ENCODE measurements at places on chromosomes 1 and 21.

GRCh38 chr21:30984889-30985288 is 53.4 kb downstream of the KRTAP19-8 start:
- no peak for DNase-seq

GRCh38 chr1:197042676-197043341 is 24.3 kb downstream of the F13B start:
- DNase-seq = no peak

DNA sequence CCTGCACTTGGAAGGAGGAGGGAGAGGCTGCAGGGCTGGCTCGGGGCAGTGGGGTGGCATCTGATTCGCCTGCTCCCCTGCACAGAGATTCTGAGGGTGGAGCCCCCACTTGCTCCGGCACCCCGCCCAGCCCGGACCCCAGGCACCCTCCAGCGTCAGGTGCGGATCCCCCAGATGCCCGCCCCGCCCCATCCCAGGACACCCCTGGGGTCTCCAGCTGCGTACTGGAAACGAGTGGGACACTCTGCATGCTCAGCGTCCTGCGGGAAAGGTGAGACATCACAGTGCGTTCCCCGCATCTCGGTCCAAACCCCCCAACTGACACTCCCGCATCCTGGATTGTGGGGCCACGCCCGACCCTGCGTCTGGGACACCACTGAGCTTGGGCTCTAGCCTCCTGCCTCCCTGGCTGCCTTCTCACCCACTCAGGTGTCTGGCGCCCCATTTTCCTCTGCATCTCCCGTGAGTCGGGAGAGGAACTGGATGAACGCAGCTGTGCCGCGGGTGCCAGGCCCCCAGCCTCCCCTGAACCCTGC is 7.9 kb downstream of the ADAMTSL4 start:
- no peak for DNase-seq

DNA sequence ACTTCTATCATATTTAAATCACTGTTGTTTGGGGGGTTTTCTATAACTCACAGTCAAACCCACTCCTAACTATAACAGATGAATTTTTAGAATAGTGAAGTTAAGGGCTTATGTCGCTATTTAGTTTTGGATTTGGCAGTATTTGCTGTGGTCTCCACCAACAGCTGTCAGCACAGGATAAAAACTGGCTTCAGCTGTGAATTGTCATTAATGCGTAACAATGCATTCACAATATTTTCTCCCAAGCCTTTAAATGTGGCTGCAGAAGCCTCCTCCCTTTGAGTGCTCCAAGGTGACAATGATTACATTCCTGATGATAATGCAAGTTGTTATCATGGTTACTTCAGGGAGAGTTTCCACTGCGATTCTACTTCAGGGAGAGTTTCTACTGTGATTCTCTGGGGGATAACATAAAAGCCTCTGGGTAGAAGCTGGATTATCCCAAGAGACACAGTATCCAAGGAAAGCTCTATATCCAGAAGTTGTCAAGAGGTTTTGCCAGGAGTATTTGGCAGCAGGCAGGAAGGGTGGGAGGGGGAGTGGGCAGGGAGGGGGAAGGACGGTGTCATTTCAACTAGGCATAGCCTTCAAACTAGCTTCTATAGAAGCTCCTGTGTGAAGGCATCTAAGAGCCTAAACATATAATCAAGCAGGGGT is 14.9 kb upstream of the SMIM12 start:
- DNase-seq = no peak

DNA sequence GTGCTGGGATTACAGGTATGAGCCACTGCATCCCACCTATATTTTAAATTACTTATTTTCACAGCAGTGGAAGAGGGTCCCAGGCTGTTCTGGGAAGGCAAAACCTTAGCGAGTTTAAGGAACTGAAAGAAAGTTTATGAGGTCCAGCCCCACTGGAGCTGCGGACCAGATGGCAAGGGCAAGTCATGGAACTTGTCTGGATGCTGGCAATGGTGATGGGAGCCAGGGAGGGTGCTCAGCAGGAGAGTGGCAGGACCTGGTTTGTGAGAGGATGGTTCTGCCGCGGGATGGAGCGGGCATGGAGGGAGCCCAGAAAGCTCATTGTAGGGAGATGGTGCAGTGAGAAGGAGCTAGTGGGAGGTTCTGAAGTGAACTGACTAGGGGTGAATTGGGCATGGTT is 50.6 kb upstream of the SLC45A1 start:
- no peak for DNase-seq

GRCh38 chr1:47627016-47627415 is 189.2 kb downstream of the FOXD2 start:
- no peak for DNase-seq

GRCh38 chr21:41664881-41665765 is 101.7 kb downstream of the RIPK4 start:
- no peak for DNase-seq

GRCh38 chr1:3598522-3599285 is 12.6 kb downstream of the MEGF6 start:
- DNase-seq = no peak

DNA sequence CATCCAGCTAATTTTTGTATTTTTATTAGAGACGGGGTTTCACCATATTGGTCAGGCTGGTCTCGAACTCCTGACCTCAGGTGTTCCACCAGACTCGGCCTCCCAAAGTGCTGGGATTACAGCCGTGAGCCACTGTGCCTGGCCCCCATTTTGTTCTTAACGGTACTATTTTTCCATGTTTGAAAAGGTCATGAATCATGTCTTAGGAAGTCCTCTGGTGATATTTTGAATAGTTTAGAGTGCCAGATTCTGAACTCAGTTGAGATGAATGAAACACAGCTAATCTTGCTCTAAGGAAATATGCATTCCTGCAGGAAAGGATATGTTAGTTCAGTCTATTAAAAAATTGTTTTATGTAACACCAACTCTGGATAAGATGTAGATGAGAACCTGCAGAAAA is 62.6 kb upstream of the ATP2B4 start:
- DNase-seq = no peak

DNA sequence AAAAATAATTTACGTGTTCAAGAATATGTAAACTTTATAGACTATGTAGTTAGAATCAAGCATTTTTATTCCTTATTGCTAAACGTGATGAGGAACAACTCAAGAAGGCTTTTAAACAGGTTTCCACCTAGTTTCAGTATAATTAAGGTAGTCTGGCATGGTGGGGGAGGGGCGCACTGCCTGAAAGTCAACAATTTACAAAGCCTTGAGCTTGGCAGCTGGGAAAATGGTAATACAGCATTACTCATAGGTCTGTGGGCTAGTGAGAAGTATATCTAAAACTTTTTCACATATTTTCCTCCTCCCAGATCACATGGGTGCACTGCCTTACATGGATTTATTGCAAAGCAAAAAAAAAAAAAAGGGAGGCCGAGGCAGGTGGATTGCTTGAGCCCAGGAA is 75.2 kb downstream of the EVI5 start:
- no peak for DNase-seq

- peak; percentile 93 for DNase-seq
These were observed 42.4 kb downstream of the CTNNBIP1 start for GRCh38 chr1:9867408-9868243.

DNA sequence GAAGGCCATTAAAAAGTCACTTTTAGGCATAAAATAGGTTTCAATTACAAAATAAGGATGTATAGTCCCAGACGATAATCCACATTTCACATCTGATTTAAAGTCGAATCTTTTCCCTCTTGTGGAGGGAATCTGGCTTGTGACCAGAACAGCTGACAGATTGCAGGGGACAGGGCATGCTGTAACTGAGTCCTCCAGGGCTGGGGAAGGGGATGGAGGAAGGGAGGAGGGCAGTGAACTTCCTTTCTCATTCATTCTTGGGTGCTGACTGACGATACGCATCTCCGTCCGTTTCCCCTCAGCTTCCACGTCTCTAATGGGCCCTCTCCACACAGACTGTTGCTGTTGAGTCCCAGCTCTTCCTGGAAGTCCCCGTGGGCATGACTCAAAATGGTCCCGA is 108.1 kb upstream of the CSF3R start:
- DNase-seq = no peak

DNA sequence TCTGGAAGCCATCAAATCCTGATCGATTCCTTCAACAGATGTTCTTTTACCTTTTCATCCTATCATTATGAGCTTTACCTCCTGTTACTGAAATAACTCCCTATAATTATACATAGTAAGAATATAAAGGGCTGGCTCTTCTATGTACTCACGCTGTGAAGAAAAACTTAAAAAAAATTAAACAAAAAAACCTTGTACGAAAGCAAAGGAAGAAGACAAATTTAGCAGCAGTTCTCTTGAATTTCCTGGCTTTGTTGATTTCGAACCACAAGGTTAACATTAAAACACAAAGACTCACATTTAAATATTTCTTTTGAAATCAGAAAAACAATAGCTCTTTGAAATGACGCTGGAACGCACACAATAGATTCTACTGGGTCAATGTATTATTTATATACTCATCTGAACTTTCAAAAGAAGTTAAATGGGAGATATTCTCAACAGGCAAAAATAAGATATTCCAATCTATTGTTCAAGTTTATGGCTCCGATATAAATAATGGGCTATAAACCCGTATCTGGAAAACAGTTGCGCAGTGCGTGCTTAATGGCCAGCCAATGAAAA is 13.6 kb upstream of the SPEN start:
- DNase-seq = no peak

GRCh38 chr1:6603915-6604558 is 1.4 kb upstream of the KLHL21 start:
- DNase-seq = peak; percentile 46

GRCh38 chr1:36207339-36207738 is 16.9 kb upstream of the THRAP3 start:
- no peak for DNase-seq

DNA sequence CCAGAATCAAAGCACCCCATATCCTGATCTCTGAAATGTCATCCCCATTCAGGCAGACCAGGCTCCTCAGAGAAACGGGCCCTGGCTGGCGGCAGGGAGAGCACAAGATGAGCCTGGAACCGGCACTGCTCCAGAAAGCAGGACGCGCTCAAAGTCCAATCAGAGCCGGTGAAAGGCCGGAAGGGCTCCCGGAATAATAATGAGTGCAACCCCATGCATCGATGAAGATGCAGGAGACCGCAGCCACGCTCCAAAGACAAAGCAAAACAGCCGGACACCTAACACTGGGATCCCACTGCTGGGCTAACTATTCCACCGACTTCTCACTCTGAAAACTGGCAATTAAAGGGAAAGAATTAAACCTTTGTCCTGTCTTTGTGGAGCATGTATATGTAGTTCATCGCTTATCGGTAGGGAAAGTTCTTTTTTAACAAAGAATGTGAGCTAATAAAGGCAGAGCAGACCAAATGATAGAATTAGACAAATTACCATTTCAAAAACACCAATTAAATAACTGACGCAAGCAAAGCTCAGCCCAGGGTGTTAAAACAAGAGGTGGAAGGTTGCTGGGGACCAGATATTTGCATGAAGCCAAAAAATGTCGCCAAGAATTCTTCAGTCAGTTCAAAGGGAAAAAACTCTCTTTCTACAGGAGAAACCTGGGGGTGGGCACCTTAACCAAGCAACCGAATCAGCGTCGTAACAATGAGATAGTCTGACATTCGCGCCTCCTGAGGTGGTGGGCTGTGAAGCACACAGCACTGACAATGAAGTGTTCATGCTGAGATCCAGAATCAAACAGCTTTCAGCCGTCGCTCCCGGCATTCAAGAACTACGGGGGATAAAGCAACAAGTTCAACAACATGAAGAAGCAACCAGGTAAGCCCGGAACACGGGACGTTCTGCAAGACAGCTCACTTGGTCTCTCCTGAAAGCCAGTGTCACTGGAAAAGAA is 95.2 kb downstream of the NPHP4 start:
- DNase-seq = no peak

DNA sequence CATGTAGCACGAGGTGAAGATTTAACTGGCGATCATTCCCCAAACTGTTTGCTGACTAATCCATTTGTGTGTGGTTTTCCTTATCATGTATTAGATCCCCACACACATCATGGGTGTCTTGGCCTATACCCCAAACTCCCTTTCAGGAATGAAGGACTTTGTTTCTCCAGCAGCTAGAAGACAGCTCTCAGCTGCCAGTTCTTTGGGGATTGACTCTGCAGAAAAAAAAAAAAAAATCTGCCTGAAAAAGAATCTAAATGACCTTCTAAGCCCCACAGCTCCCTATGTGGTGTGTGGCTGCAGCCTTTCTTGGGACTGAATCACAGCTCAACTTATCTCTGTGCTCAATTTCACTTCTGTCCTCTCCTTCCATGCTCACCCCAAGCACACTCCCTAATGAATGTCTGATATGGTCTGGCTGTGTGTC is 256.3 kb upstream of the DUSP10 start:
- DNase-seq = no peak

- no peak for DNase-seq
These were observed 42.2 kb downstream of the H3-3A start for GRCh38 chr1:226104671-226105121.

All from activated CD4-positive, alpha-beta T cell treated with anti-CD3 and anti-CD28 coated beads, Interleukin-2, amount 50 U/mL, for 48 hours (primary cell).